ENCODE measurements at places on chromosomes 12 and 14. TPM values are rescaled to one million over a fixed set of nuclear protein-coding genes. Genes with fewer than 3 reads are reported as not detected.

- H3K27me3 ChIP-seq, result peaks cover 8% of the 10 kb centered on the region
- H3K36me3 ChIP-seq, result no peaks in the 10 kb centered on the region
- no peak for DNase-seq
- no peak overlapping the region for H3K27ac ChIP-seq
- no peaks in the 10 kb centered on the region for H3K4me1 ChIP-seq
- no peak overlapping the region for H3K4me3 ChIP-seq
Measured at GRCh38 chr14:50984036-50984710, 39.9 kb upstream of the PYGL start.

DNA sequence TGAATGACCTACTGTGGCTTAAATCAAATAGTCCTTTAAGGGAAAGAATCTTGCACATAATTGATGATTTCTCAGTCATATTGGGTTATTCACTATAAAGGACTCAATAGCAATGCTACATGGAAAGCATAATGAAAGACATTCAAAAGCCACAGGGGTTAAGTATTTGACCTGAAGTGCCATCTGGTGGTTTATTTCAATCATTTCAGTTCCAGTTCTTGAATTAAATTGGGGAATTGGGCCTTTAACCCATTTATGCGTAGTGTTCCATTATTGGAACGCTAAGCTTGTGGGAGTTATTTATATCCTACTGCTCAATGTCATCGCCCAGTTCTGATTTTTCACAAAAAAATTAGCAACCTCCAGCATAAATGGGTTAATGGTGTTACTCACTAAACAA is 41.3 kb upstream of the C12orf71 start:
- no peak overlapping the region for H3K4me3 ChIP-seq
- no peaks in the 10 kb centered on the region for H3K4me1 ChIP-seq
- no peaks in the 10 kb centered on the region for H3K36me3 ChIP-seq
- H3K27ac ChIP-seq, result no peak overlapping the region
- H3K27me3 ChIP-seq, result peaks cover 3% of the 10 kb centered on the region
- no peak for DNase-seq

Gene ITPK1
- total RNA-seq, result 73.9 TPM

Gene RTL1
- not detected for total RNA-seq

- peaks cover 9% of the 10 kb centered on the region for H3K4me1 ChIP-seq
- H3K36me3 ChIP-seq, result no peaks in the 10 kb centered on the region
- no peak for DNase-seq
- H3K27me3 ChIP-seq, result peaks cover 14% of the 10 kb centered on the region
- no peak overlapping the region for H3K4me3 ChIP-seq
- no peak overlapping the region for H3K27ac ChIP-seq
Measured at GRCh38 chr12:62767496-62767895, 167.5 kb downstream of the PPM1H start.

DNA sequence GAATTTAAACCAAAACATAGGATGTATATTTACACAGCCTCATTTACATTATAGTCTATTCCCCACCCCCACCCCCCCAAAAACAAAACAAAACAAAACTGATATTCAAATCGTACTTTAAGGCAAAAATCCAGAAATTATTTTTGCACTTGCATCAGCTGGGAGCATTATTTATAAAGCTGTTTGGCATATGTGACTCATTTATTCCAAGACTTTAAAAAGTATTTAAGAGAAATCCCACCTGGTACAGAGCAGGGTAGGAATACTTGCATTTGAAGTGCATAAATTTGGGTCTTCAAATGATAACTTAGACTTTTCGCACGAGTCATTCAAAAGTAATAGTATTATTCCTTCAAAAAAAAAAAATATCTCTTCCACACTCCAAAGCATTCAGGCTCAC is 1.1 kb downstream of the KLHL28 start:
- H3K27ac ChIP-seq, result peak overlapping the region; percentile 68
- no peaks in the 10 kb centered on the region for H3K27me3 ChIP-seq
- no peak for DNase-seq

DNA sequence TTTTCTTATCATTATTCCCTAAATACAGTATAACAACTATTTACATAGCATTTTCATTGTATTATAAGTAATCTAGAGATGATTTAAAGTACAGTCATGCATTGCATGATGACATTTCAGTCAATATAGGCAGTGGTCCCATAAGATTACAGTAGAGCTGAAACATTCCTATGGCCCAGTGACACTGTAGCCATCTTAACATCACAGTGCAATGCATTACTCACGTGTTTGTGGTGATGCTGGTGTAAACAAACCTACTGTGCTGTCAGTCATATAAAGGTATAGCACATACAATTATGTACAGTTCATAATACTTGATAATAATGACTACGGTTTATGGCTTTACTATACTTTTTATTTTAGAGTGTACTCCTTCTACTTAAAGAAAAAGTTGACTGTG is 13.3 kb downstream of the LLPH start:
- no peak overlapping the region for H3K27ac ChIP-seq
- H3K27me3 ChIP-seq, result no peaks in the 10 kb centered on the region
- DNase-seq, result no peak
- H3K4me3 ChIP-seq, result no peak overlapping the region
- H3K4me1 ChIP-seq, result peaks cover 14% of the 10 kb centered on the region
- peaks cover 22% of the 10 kb centered on the region for H3K36me3 ChIP-seq

GRCh38 chr14:106606936-106607335 is 1080.6 kb downstream of the TMEM121 start:
- no peak overlapping the region for H3K4me3 ChIP-seq
- no peaks in the 10 kb centered on the region for H3K36me3 ChIP-seq
- DNase-seq, result peak; percentile 51
- no peak overlapping the region for H3K27ac ChIP-seq
- H3K4me1 ChIP-seq, result no peaks in the 10 kb centered on the region

DNA sequence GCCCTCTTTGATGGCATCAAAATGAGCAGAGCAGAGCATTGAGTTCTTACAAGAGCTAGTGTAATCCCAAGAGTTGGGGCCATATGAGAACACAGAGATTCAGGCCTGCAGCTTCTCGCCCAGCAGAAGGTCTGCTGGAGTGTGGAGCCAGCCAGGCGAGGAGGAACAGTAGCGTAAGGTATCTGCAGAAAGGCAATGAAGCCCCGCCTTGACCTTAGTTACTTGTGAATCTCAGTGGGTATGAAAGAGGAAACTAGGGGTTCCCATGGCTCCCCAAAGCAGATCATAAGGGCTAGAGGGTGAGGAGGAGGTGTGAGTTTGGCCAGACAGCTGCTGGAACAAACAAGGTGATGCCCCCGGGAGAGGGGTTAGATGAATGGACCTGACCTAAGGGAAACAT is 49.4 kb downstream of the SLC8A3 start:
- H3K36me3 ChIP-seq, result no peaks in the 10 kb centered on the region
- DNase-seq, result no peak
- H3K27ac ChIP-seq, result no peak overlapping the region
- no peaks in the 10 kb centered on the region for H3K4me1 ChIP-seq

- H3K4me1 ChIP-seq, result no peaks in the 10 kb centered on the region
- no peak for DNase-seq
- no peak overlapping the region for H3K27ac ChIP-seq
- no peaks in the 10 kb centered on the region for H3K36me3 ChIP-seq
Measured at GRCh38 chr12:20018406-20018805, 349.9 kb upstream of the PDE3A start.

All from activated CD4-positive, alpha-beta T cell treated with anti-CD3 and anti-CD28 coated beads, Interleukin-2, amount 10 ng/mL, durations not matched to agents 24 days and 14 days (primary cell).